ENCODE measurements at places on chromosomes 1 and 21. TPM values are rescaled to one million over a fixed set of nuclear protein-coding genes. Genes with fewer than 3 reads are reported as not detected.

GRCh38 chr21:33236013-33236686, 6.4 kb downstream of the IFNAR2 start:
- DNase-seq = no peak

- DNase-seq = no peak
These were observed 48.4 kb downstream of the LTN1 start for GRCh38 chr21:28944296-28944695.

IL22RA1 gene
- not detected for total RNA-seq

GOLT1A gene
- total RNA-seq = 0.54 TPM

SPRR1B gene
- not detected for total RNA-seq

GRCh38 chr1:240190881-240191401, 99.3 kb downstream of the FMN2 start:
- DNase-seq = peak; percentile 16
